ENCODE measurements at places on chromosomes 5 and 9. TPM values are rescaled to one million over a fixed set of nuclear protein-coding genes. Genes with fewer than 3 reads are reported as not detected.

- no peaks in the 10 kb centered on the region for H3K36me3 ChIP-seq
- DNase-seq: peak; percentile 98
- peaks cover 3% of the 10 kb centered on the region for H3K27me3 ChIP-seq
- no peak overlapping the region for H3K27ac ChIP-seq
Observed at GRCh38 chr5:181159286-181160151, 12.1 kb downstream of the OR2V2 start.

- H3K27ac ChIP-seq: no peak overlapping the region
- no peak for DNase-seq
Observed at GRCh38 chr5:1885868-1886845, 3.4 kb upstream of the IRX4 start.

DNA sequence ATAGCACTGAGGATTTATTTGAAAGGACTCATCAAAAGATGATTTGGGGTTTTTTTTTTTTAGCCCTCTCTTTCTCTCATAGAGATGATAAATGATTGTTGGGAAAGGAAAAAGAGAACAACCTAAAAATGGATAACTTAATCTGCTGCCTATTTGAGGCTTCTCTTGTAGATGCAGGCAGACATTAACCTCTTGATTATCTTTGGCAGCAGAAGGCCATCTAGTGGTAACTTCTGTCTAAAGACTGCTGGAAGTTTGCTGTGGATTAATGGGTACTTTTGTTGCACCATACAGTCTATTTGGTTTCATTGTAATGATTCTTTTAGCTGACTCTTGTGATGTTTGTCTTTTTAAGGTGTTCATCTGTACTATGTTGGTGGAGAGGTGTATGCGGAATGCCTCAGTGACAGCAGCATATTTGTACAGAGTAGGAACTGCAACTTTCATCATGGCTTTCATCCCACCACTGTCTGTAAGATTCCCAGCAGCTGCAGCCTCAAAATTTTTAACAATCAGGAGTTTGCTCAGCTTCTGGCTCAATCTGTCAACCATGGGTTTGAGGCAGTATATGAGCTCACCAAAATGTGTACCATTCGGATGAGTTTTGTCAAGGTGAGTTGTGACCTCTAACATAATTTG lies 18.8 kb downstream of the SMIM32 start:
- H3K36me3 ChIP-seq: peaks cover 13% of the 10 kb centered on the region
- H3K4me3 ChIP-seq: no peak overlapping the region
- peaks cover 1% of the 10 kb centered on the region for H3K4me1 ChIP-seq

- no peak overlapping the region for H3K27ac ChIP-seq
- H3K4me1 ChIP-seq: no peaks in the 10 kb centered on the region
- H3K36me3 ChIP-seq: no peaks in the 10 kb centered on the region
- H3K4me3 ChIP-seq: no peak overlapping the region
- DNase-seq: no peak
Observed at GRCh38 chr9:99488131-99489059, 266.3 kb downstream of the SEC61B start.

The GPR150 gene
- not detected for total RNA-seq

DNA sequence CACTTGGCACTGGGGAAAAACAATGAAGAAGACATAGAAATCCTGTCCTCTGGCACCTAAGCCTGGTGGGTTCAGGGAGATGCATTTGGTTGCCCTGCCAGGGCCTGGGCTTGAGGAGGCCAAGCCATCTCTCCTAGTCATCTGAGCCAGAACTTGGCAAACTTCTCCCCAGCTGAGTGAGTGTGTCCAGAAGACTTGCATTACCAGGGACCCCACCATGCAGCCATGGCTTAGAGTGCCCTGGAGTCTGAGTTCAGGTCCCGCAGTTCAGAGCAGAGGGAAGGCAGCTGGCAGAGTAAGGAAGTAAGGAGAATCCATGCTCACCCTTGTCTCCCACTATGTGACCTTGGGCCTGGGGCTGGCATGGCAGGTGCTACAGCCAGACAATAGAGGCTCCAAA lies 37.4 kb upstream of the FCN1 start:
- no peak overlapping the region for H3K4me3 ChIP-seq
- H3K27me3 ChIP-seq: no peaks in the 10 kb centered on the region
- H3K4me1 ChIP-seq: no peaks in the 10 kb centered on the region
- DNase-seq: no peak

The HMCN2 gene
- total RNA-seq: 0.28 TPM

GRCh38 chr9:14888875-14889274 lies 21.4 kb downstream of the FREM1 start:
- H3K4me1 ChIP-seq: peaks cover 2% of the 10 kb centered on the region
- no peaks in the 10 kb centered on the region for H3K36me3 ChIP-seq
- H3K4me3 ChIP-seq: no peak overlapping the region
- DNase-seq: no peak

- DNase-seq: no peak
- H3K4me1 ChIP-seq: no peaks in the 10 kb centered on the region
- H3K4me3 ChIP-seq: no peak overlapping the region
- no peaks in the 10 kb centered on the region for H3K27me3 ChIP-seq
Observed at GRCh38 chr5:80355686-80356085, 35.9 kb downstream of the SPZ1 start.

GRCh38 chr5:9596824-9597223 lies 33.3 kb downstream of the TAS2R1 start:
- H3K27ac ChIP-seq: no peak overlapping the region
- no peak for DNase-seq
- no peaks in the 10 kb centered on the region for H3K27me3 ChIP-seq
- no peaks in the 10 kb centered on the region for H3K4me1 ChIP-seq
- no peaks in the 10 kb centered on the region for H3K36me3 ChIP-seq

The SAPCD2 gene
- total RNA-seq: 0.08 TPM

DNA sequence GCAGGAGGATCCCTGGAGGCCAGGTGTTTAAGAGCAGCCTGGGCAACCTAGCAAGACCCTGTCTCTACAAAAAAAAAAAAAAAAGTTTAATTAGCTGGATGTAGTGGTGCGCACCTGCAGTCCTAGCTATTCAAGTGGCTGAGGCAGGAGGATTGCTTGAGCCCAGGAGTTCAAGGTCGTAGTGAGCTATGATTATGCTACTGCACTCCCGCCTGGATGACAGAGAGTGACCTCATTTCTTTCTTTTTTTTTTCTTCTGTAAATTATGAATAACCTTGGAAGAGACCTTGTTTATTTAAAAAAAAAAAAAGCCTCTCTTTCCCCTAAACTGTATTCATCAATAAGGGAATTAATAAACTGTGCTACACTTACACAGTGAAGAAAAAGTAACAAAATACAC lies 43.6 kb upstream of the SLC30A5 start:
- no peak overlapping the region for H3K27ac ChIP-seq
- H3K36me3 ChIP-seq: no peaks in the 10 kb centered on the region
- no peak overlapping the region for H3K4me3 ChIP-seq
- peaks cover 3% of the 10 kb centered on the region for H3K4me1 ChIP-seq

- H3K4me3 ChIP-seq: no peak overlapping the region
- H3K36me3 ChIP-seq: no peaks in the 10 kb centered on the region
- DNase-seq: no peak
- H3K4me1 ChIP-seq: no peaks in the 10 kb centered on the region
Observed at GRCh38 chr9:8348756-8349155, 549.2 kb upstream of the DMAC1 start.

DNA sequence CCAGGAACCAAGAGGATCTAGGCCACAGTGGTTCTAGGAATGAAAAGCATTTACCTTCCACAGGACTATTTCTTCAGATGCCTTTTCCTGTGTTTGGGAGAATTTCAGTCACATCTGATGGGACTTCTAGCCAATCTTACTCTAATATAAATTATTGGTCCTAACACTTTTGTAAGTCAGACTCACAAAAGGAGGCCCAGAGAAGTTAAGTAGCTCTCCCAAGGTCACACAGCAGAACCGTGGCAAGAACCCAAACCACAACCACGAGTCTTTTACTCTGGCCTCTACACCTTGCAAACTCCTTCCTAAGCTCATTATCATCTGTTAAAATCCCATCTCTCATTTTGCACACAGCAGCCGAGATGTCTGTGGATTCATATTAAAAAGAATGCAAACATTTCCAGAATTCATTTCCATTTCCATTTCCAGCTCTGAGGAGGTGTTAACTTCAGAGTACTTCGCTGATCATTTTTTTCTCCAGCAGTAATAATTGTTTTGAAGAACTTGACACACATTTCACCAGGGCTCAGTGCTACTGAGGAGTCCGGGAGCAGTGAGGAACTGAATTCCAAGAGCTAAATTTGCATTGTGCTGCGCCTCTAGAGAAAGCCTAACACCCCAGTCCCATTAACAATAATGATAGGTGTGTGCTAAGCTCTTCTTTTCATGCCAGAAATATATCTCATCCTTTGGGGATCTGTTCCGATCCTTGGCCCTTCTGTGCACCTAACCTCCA lies 168.1 kb downstream of the SEMA6A start:
- no peak for DNase-seq
- no peak overlapping the region for H3K27ac ChIP-seq
- no peaks in the 10 kb centered on the region for H3K36me3 ChIP-seq
- H3K4me1 ChIP-seq: no peaks in the 10 kb centered on the region
- H3K4me3 ChIP-seq: no peak overlapping the region

GRCh38 chr5:89572696-89573095 lies 689.7 kb upstream of the MEF2C start:
- H3K4me1 ChIP-seq: no peaks in the 10 kb centered on the region
- H3K27me3 ChIP-seq: no peaks in the 10 kb centered on the region
- H3K4me3 ChIP-seq: no peak overlapping the region
- no peaks in the 10 kb centered on the region for H3K36me3 ChIP-seq
- H3K27ac ChIP-seq: no peak overlapping the region
- DNase-seq: no peak

The LHX6 gene
- total RNA-seq: 0.05 TPM

GRCh38 chr5:108481355-108481931 lies 99.5 kb upstream of the FBXL17 start:
- H3K4me3 ChIP-seq: no peak overlapping the region
- H3K27ac ChIP-seq: no peak overlapping the region

GRCh38 chr5:169938439-169938838 lies 41.9 kb downstream of the INSYN2B start:
- no peaks in the 10 kb centered on the region for H3K27me3 ChIP-seq
- no peak overlapping the region for H3K27ac ChIP-seq
- no peaks in the 10 kb centered on the region for H3K4me1 ChIP-seq
- DNase-seq: no peak
- H3K4me3 ChIP-seq: no peak overlapping the region

The GRXCR2 gene
- total RNA-seq: not detected
